ENCODE measurements at places on chromosomes 1 and 21.

- no peak for DNase-seq
Measured at GRCh38 chr1:65471213-65471833, 50.9 kb downstream of the LEPR start.

GRCh38 chr1:209742409-209743144 lies 13.3 kb upstream of the TRAF3IP3 start:
- peak; percentile 79 for DNase-seq

GRCh38 chr1:227944090-227944930 lies 3.4 kb downstream of the WNT9A start:
- DNase-seq, result peak; percentile 8

GRCh38 chr1:30758785-30759380 lies 1.3 kb upstream of the LAPTM5 start:
- peak; percentile 33 for DNase-seq

DNA sequence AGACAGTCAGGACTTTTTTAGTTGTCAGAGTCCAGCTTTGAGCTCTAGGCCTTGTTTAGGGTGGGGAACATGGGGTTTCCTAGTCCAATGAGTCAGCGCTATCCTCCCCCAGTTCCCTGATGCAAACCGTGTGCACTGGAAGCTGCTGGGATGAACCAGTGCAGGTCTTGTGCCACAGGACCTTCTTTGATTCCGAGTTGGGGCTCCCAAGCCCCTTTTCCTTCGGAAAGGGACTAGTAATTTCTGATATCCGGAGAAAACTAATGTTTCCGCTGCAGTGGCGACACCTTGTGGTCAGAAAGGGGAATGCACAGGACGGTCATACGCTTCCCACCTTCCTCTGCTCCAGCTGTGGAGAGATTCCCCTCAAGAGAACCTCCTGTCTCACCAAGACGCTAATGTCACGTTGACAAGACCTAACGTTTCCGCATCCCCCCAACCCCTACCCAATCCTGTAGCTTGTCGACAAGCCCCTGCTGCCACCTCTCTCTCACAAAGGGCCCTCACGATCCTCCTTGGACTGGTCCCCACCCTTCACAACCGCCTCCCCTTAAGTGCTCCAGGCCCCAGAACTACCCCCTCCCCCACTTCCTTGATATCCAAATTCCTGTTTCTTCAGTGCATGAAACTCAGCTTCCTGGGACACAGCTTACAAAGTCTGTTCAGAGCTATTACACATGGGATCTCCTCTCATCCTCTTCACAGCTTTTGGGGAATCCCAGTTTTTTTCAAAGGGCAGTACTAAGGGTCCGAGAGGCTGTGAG lies 30.9 kb downstream of the GPA33 start:
- peak; percentile 63 for DNase-seq
